NCI-H1436 treated with DMSO at 0.1 percent for 48 hours (cell line): ENCODE measurements at places on chromosomes 13 and 19.

DNA sequence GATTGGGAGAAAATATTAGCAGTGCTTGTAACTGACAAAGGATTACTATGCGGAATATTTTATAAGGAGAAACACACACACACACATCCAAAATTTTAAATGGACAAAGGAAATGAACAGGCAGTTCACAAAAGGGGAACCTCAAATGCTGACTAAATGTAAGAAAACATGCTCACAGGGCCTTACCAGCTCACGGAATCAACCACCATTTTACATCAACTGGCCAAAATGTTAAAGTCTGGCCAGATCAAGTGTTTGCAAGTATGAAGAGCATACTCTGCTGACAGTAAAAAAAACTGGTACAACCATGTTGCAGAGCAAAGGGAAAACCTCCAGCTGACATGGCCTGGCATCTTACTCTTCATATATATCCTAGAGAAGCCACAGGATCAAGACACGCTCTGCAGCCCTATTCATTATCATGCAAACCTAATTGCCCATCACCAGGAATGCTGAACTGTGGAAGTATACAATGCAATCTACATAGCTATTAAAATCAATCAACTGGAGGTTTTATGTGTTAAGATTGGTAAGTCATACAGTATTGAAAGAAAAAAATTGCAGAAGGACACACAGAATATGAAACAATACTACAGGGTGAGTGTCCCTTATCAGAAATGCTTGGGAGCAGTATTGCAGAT lies 124.4 kb downstream of the RNF17 start:
- no peak for DNase-seq

DNA sequence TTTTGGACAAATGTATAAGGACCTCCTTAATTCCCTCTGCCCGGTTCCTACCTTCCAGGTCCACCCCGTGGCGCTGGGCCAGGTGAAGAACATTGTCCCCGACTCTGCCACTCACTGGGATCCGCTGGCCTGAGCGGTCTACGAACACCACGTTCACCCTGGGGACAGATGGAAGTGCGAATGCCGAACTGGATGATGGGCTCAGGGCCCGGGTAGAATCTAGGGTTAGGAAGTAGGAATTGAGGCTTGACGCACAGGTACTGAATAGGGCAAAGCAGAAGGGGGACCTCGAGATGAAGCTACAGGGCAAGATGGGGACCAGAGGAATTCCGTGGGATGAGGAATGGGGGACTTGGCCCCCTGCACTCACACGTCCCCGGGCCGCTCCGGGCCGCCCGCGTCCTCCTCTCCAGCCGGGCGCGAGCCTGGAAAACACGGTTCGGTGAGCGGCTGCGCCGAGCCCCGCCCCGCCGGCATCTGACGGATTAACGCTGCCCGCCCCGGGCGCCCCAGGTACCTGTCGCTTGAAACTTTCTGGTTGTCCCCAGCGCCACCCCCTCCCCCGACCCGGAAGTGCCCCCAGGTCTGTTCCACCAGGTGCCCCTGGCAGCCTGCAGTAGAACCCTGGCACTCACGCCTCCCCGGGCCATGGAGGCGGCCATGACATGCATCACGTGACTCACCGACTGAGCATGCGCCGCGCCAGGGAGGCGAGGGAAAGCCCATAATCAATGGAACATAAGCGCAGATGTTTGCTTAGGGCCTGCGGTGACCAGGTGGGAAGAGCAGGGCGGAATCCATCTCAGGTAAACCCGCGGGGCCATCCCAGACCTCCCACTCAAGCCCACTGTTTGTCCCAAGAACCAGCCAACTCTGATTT lies at the start of gene FDX2:
Gene FDX2, minus strand, starts transcription at position 681 of the 880 bp plus-strand sequence. Its CDS starts 19 bp downstream, at position 662.
- DNase-seq: no peak

DNA sequence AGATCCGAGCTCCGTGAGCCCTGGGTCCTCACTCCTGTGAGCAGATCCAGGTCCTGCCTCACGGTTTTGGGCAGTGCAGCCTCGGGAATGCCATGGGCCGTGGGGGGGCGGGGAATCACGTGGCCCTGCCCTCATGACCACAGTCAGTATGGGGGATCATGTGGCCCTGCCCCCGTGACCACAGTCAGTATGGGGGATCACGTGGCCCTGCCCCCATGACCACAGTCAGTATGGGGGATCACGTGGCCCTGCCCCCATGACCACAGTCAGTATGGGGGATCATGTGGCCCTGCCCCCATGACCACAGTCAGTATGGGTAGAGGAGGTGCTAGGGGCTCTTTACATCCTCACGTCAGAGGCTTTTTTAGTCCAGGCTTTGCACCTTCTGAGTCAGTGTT lies 64.3 kb upstream of the F7 start:
- DNase-seq: no peak

- no peak for DNase-seq
These were observed 31.0 kb downstream of the SLAIN1 start for GRCh38 chr13:77728265-77729125.

DNA sequence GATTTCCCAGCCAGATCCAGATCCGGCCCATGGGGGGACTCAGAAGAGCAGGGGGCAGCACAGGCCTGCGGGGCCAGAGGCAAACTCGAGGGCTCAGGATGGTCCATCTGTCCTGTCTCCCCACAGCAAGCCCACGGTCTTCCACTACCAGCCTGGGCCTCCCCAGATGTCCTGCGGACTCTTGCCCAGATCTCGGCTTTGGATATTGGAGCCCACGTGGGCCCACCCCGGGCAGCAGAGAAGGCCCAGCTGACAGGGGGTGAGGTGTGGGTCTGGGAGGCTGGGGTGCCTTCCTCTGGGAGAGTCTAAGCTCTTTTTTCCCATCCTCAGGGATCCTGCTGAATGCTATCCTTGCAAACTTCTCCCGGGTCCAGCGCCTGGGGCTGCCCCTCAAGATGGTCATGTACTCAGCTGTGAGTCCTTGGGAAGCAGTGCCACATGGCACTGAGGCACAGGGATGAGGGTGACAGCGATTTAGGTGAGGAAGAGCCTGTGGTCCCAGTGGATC lies 3.4 kb downstream of the ACP4 start:
- DNase-seq: no peak

DNA sequence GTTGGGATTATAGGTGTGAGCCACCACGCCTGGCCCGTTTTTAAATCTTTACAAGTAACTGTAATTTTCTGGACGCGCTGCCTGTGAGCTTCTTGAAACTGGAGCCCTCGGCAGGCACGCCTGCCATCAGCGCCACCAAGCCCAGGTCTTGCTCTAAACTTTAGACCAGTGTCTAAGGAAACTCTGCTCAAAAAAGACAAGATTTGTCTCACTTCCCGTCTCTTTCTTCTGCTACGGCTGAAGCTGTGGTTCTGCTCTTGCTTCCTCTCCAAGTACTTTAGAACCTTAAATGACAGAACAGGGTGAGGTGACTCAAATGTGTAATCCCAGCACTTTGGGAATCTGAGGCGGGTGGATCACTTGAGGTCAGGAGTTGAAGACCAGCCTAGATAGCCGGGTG lies 24.9 kb downstream of the RCN3 start:
- DNase-seq: no peak

DNA sequence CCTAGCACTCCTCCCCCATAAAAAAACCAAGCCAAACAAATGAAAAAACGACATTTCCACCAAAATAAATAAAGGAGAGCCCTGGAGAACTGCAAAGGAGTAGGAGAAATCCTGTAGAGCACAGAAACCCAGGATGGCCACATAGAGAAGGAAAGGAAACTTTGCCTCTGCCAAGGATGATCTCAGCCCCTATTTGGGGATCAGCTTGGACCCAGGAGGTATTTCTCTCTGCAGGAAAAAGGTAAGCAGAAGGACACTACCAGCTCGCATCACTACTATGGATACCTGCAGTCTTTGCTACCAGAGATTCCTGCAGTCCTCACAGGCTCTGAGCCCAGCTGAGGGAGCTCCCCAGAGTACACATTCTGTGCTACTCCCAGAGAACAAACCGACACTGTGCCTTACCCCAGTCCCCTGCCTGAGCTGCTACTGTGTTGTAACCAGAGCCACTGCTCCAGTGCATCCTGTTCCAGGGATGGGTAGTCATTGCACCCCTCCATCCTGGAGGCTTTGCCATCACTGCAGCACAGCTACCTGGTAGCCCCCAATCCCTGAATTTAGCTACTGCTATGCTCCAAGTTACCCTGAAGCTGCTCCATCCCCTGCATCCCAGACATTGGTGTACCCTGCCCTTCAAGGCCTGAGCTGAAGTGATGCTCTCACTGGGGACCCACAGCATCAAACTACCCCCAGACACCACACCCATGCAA lies 41.7 kb downstream of the VWA8 start:
- DNase-seq: no peak

- no peak for DNase-seq
These were observed 70.3 kb downstream of the ALOX5AP start for GRCh38 chr13:30805603-30806011.

DNA sequence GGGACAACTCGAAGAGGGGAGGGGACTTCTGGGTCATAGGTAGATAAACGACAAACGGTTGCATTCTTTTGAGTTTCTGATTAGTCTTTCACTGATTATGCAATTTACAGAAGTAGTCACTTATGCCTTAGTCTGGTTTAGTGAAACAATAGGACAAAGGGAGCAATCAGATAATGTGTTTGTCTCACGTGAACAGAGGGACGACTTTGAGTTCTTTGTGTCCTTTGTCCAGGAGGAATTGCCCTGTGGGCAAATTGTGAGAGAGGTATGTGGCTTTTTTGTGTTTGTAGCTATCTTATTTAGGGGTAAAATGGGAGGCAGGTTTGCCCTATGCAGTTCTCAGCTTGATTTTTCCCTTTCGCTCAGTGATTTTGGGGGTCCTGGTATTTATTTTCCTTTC lies 362.9 kb upstream of the PCDH20 start:
- no peak for DNase-seq

- no peak for DNase-seq
These were observed 6.8 kb downstream of the FIZ1 start for GRCh38 chr19:55592391-55593090.
